Brain microvascular endothelial cell (primary cell): ENCODE measurements at places on chromosomes 6 and 20.

DNA sequence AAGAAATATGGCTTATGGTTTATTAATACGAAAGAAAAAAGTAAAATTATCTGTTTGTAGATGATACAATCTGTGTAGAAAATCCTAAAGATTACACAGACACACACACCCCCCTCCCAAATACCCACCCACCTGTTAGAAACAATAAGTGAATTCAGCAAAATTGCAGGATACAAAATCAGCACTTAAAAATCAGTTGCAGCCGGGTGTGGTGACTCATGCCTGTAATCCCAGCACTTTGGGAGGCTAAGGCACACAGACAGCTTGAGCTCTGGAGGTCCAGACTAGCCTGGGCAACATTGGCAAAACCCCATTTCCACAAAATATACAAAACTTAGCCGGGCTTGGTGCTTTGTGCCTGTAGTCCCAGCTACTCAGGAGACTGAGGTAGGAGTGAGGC, 42.3 kb downstream of the NINL start:
- DNase-seq = peak; percentile 47

DNA sequence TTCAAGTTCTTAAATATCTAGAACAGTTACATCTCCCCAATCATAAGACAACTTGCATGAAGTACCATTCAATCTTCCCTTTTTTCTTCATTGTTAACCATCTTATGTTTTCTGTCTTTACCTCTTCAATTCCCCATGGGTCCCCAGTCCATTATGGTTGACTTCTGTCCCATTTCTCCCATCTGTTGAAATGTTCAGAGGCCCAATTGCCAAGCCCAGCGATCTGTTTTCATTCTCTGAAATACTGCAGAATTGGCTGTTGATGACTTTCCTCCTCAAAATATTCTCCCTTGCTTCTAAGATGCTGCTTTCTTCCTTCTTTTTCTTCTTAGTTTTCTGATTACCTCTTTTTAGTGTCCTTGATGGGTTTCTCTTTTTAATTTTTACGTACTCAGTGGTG, 26.0 kb downstream of the DSTN start:
- no peak for DNase-seq

DNA sequence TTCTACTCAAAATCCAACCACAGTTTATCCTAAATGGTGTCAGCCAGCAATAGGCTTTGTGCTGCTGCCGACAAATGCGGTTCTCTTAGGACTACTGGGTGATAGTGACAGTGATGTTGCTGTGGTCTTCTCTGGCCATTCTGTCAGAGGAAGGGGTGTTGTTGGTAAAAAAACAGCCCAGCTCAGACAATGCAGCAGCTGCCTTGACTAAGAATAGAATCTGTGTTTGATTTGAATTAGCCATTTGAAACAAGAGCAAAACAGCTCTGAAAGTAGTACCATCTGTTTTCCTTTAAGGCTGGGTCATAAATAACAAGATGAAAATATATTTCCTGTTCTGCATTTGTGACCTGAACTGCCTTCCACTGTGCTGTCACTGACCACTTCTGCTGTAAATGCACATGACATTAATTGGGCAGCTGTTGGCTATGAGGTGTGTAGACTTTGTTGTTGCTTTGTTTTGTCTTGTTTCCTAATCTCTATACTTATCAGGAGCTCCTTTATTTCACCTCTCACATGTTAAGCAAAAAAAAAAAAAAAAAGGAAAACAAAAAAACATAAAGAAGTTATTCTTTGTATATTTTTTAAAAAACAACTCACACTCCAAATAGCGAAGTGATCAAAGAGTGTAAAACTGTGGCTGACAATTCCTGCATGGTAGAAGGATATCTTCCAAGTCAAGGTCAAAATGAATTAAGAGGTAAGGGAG, 497.8 kb upstream of the ARID1B start:
- DNase-seq = no peak

DNA sequence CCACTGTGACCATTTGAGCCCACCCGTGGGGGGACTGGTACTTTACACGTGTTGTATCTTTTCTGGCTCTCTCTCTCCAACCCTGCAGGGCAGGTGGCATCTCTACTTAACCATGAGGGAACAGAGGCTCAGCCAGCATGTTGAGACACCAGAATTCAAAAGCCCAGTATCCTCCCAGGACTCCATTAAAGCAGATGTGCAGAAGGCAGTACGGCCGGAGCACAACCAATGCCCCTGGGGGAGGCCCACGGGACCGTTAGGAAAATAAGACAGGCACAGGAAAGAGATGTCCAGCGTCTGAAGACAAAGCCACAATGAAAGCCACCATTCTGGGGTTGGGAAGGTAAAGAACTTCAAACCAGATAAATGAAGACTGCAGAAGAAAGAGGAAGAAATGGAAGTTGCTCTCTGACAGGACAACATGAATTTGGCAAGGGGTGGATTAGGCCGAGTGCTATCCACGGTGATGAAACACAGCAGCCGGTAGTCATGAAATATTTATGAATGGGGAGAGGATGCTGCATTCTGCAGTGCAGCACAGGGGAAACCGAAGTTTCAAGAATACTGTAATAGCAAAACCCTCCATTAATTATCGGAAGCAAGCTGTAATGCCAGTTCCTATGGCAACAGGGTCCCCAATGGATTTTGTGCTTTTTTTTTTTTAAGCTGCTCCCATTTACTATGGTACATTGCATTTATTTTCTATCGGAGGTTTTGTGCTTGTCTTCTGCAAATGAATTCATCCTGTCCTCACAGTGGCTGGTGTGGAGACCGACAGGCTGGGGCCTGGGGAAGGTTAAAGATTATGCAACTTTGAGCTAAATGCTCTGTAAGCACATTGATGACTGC, 179.4 kb downstream of the NRN1 start:
- no peak for DNase-seq

GRCh38 chr6:109094416-109095035, at the start of gene SESN1:
SESN1 (minus strand) TSS chr6:109094846; CDS start chr6:109094073, 773 bp downstream.
- peak; percentile 89 for DNase-seq
